ENCODE measurements at places on chromosomes 12 and 14. TPM values are rescaled to one million over a fixed set of nuclear protein-coding genes. Genes with fewer than 3 reads are reported as not detected.

DNA sequence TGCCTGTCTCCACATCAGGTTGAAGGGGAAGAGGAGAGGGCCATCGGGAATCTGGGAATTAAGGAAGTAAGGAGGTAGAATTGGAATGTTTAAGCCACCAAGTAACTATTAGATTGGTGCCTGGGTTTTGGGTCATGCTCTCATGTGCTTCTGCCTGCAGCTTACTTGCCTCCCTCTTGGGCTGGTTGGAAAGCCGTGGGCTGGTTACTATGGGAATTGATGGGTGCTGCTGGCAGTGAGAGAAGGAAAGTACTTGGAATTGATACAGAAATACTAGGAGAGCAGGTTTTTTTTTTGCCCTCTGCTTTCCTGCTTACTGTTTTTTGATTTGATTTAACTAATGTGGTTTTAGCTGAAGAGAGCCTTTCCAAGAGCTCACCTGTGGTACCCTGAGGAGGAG lies 493.5 kb upstream of the RGS6 start:
- H3K27ac ChIP-seq = no peak overlapping the region
- no peaks in the 10 kb centered on the region for H3K36me3 ChIP-seq
- H3K4me3 ChIP-seq = no peak overlapping the region
- DNase-seq = no peak
- no peaks in the 10 kb centered on the region for H3K27me3 ChIP-seq
- no peaks in the 10 kb centered on the region for H3K4me1 ChIP-seq

GRCh38 chr12:122125452-122126341 lies 47.1 kb downstream of the MLXIP start:
- no peak overlapping the region for H3K27ac ChIP-seq
- no peak overlapping the region for H3K4me3 ChIP-seq
- peaks cover 8% of the 10 kb centered on the region for H3K4me1 ChIP-seq
- H3K27me3 ChIP-seq = no peaks in the 10 kb centered on the region
- H3K36me3 ChIP-seq = peaks cover 44% of the 10 kb centered on the region

The FBXW8 gene
- total RNA-seq = 11.5 TPM

The EVL gene
- total RNA-seq = 1,160 TPM

GRCh38 chr12:79415321-79415720 lies 275.4 kb downstream of the PAWR start:
- no peak overlapping the region for H3K4me3 ChIP-seq
- H3K27ac ChIP-seq = no peak overlapping the region
- H3K36me3 ChIP-seq = no peaks in the 10 kb centered on the region
- DNase-seq = no peak
- no peaks in the 10 kb centered on the region for H3K4me1 ChIP-seq

- H3K27me3 ChIP-seq = no peaks in the 10 kb centered on the region
- peak; percentile 74 for DNase-seq
- peak overlapping the region; percentile 79 for H3K27ac ChIP-seq
Observed at GRCh38 chr14:91835920-91836843, 31.2 kb downstream of the TC2N start.
